ENCODE measurements at places on chromosomes 7 and 10.

- DNase-seq = peak; percentile 13
These were observed 235.1 kb upstream of the MEOX2 start for GRCh38 chr7:15921576-15921975.

GRCh38 chr10:99329304-99329553, at the start of gene CNNM1:
CNNM1 (plus strand) TSS chr10:99329356; CDS start chr10:99329388, 32 bp downstream.
- peak; percentile 23 for DNase-seq

DNA sequence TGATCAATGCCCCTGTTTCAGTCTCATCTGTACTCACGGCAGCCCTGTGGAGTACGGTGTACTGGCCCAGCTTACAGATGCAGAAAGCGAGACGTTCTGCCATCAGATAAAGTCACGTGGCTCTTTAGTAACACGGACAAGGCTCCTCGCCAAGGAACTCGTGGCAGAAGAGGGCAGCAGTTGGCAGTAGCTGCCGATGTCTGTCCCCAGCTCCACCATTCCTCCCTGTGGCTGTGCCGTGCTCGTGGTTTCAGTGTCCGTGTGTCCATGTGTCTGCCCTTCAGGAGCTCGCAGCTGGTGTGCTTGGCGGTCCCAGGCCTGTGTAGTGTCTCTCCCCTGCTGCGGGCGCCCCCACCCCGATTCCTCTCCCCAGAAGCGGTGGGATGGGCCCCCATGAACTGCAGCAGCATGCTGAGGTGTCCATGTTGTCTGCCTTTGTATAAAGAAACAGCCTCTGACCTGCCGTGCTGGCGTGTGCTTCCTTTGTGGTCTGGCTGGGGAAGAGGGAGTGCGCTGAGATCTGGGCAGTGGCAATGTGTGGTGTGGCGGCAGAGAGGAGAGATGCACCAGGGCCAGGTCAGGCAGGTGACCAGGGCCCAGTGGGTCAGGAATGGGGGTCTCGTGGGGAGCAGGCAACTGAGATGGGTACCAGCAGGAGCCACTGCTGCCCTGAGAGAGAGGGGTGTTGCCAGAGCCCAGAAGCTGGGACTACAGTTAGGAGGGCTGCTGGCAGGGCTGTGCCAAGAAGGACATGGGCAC, 9.8 kb downstream of the RHBDD2 start:
- no peak for DNase-seq

DNA sequence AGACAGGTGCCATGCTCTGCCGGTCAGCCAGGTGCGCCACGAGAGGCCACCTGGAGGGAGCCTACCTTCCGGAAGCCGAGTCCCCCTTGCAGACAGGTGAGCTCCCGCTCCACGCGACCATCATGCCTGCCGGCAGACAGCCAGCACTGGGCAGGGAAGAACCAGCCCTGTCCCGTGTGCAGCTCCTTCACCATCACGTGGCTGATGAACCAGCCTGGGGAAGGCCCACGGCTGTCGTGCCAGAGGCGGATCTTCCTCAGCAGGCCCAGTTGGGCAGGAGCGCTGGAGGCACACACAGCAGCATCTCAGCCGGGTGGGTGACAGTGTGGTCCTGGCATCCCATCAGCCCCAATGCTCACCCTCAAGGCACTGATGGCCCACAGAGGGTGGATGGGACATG, 108.9 kb downstream of the PKD1L1 start:
- DNase-seq = no peak

DNA sequence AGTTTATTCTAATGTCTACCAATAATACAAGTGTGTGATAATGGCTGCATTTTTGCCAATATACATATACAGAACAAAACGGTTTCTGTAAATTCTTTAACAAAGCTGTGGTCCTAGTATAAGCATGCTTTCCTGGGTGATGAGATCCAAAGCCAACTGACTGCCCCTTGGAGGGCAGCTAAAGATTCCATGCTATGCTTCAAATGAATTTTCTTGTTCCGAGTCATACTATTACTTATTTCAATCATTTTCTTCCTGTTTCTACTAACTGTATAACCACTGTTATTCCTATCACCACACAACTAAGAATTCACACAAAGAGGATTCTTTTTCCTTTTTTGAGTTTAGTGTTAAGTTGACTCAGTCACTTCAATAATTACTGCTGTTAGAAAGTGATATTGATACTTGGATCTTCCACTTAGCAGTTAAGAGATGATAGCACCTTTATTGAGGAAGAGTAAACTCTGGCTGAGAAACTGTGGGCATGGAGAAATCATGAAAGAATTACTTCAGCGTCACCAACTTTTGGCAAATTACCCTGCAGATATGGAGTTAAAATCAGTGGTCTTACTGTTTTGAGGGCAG, 197.5 kb downstream of the ARL4A start:
- DNase-seq = no peak

DNA sequence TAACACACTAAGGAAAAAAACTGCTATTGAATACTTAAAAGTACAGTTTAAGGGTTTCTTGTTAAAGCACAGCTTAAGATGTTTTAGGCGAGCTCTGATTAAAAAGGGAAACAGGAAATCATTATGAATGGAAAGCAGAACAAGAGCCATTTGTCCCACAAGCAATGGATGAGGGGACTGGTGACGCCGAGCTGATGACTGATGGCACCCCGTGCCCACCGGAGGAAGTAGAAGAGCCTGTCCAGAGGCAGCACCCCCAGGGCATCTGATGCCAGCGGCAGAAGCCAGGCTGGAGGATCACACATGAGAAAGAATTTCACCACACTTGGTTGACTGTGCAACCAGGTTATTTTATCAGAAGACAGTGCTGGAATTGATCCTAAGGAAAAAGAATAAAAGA, 15.0 kb upstream of the INSIG1 start:
- no peak for DNase-seq

GRCh38 chr7:98418636-98419315, 17.9 kb upstream of the BAIAP2L1 start:
- peak; percentile 72 for DNase-seq

DNA sequence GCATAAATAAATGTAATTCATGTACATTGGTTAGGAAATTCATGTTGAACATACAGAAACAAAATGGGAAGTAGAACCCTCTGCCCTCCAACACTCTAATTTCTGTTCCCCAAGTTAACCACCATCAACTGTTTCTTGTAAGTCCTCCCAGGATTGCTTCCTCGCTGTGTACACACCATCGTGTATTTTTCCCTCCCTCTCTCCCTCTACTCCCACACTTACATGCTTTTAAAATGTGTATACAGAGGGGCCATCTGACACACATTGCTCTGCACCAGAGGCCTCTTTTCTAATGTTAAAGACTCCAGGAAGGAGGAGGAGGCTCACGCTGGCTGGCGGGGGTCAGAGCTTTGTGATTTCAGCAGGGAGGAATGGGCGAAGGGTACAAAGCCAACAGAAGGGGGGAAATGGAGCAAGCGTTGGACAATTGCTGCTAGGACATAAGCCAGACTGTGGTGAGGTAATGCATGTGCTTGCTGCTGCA, 1.9 kb upstream of the EPHA1 start:
- DNase-seq = no peak

GRCh38 chr10:93703066-93703465, 674 bp upstream of the FRA10AC1 start:
- DNase-seq = no peak

GRCh38 chr7:100089458-100090196, 858 bp downstream of the COPS6 start:
- DNase-seq = no peak

- DNase-seq = no peak
These were observed 68.6 kb downstream of the JAZF1 start for GRCh38 chr7:28112012-28112411.

DNA sequence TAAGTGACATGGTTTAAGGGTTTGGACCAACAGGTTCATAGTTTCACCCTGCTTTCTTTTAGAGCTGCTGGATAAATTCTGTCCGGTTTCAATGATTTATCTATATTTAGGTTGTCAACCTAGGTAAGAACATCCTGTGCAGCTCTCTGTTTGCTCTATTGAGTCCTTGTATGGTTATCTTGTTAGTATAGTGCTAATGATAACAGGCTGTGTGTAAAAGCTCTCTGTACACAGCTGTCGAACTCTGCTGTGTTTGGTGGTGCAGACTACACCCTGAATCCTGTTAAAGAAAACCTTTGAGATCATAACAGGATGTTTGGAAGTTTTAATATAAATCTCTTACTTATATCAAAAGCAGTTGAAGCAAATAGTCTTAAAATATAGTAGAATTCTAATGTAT, 219.2 kb downstream of the SDK1 start:
- no peak for DNase-seq
